ENCODE measurements at places on chromosomes 7 and 10.
A peak's percentile ranks its signal among the peaks of the same experiment; 100 is the strongest.

GRCh38 chr7:43535810-43536585, 46.9 kb upstream of the STK17A start:
- no peak for DNase-seq

- peak; percentile 71 for DNase-seq
Observed at GRCh38 chr10:61903221-61903927, 1.9 kb downstream of the ARID5B start.

GRCh38 chr10:133278577-133279265, 2.1 kb upstream of the ADAM8 start:
- peak; percentile 72 for DNase-seq

- no peak for DNase-seq
Observed at GRCh38 chr7:154709840-154710520, 292.9 kb downstream of the PAXIP1 start.

GRCh38 chr10:49783645-49784044, 21.5 kb upstream of the OGDHL start:
- DNase-seq, result no peak

DNA sequence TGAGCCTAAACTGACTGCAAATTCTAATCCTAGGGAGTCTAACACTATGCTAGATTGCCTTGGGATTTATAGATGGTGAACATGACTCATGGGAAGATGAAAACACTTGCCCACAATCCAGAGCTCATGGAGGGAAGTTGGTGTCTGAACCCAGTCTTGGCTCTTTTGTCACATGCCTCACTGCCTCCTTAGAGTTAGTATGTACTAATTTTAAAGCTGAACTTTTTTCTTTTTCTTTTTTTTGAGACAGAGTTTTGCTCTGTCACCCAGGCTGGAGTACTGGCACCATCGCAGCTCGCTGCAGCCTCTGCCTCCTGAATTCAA, 14.4 kb downstream of the MRPL32 start:
- no peak for DNase-seq

- DNase-seq, result no peak
Observed at GRCh38 chr7:154096-154799, 38.1 kb upstream of the FAM20C start.
